ENCODE measurements at places on chromosomes 16 and 17.

DNA sequence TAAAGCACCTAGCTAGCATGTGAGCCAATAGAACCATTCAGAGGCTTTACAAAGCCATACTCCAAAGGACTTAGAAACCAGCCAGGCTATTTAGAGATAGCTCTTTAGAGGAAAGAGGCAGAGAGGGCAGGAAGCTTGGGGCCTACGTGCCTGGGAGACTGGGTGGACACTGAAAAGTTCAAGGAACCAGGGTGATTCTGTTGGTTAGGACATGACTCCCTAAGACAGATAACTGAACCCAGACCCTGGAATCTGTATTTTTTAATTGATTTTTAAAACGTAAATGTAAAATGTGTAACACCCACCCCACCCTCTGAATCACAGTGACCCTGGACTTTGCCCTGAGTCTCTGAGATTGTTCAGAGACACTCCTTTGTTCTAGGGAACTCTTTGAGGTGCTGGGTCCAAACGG, 16.1 kb upstream of the GNA13 start:
- DNase-seq: no peak

- DNase-seq: no peak
Observed at GRCh38 chr16:79069121-79069520, 531.4 kb downstream of the MAF start.

DNA sequence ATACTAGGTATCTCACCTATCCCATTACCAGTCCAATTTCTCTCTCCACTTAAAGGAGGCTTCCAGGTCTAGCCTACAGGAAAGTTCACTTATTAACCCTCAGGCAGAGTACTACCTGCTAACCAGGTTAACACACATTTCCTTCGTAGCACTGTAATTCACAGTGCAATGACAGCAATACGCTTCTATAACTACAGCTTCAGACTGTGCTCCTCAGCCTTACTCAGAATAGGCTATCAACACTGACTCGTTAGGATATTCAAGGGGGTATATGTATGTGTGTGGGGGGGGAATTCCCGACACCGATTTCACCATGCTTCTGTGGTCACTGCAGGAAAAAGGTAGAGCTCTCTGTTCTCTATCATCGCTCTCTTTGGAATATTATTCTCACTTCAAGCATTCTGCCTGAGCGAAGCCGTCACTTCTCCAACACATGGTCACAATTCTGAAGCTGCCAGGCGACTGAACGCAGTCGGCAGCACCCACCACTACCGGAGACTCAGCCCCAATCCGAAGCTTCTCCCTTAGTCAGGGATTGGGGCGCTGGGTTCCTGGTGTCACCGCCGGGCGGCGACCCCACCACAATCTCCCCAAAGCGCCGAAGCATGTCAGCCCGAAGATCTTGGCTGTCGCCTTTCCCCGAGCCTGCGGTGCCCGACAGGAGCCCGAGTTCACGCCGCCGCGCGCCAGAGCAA, 618 bp downstream of the GGA3 start:
- DNase-seq: no peak

DNA sequence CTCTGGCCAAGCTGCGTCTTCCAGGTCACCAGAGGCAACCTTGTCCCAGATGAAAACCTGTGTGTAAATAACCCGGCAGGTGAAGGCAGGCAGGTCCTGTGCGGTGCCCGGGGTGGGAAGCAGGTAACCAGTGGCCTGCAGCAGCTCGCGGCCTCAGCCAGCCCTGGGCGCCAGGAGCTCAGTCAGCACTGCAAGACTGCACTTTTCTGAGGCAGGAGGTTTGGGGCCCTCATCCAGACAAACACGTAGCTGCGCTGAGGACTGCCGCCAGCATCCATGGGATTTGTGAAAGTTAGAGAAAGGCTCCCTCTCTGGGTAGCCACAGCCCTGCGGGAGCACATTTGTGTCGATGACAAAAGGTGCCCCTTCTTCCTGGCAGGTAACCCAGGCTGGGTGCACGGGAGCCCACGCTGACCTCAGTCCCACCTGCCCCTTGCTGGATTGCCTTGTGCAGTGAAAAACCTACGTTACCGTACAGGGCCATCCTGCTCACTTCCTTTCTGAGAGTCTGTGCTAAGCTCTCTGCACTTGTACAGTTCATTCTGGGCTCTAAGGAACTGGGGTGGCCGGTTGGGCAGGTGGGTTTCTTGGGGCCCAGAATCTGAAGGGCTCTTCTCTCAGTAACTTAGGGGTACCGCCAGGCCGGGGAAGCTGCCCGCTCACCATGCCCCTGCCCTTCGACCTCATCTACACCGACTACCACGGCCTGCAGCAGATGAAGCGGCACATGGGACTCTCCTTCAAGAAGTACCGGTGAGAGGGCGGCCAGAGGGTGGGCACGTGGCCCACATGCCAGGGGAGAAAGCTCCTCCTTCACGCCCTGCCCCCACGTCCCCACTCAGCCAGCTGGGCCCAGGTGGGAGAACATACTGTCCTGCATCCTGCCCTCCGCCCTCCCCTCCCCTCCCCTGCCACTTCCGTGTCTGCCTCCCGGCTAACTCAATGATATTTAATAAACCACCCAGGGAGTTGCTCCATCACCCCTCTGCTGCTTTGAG, 56.4 kb downstream of the MGAT5B start:
- no peak for DNase-seq

DNA sequence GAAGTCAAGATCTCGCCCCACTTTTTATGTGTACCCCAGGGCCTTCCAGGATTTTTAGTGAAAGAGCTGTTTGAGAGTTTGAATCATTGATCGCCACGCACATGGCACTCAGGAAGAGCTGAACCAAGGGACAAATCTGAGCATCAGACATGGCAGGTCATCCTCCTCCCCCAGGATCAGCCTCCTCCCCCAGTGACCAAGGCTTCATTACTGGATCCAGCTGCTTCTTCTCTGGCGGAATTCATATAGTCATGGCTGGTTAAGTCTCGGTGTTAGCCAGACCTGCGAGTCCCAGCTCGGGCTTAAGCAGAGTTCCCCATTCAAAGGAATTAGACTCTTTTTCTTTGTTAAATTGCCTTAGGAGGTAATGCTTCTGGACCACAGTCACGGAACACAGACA, 32.5 kb downstream of the CDRT4 start:
- DNase-seq: no peak

DNA sequence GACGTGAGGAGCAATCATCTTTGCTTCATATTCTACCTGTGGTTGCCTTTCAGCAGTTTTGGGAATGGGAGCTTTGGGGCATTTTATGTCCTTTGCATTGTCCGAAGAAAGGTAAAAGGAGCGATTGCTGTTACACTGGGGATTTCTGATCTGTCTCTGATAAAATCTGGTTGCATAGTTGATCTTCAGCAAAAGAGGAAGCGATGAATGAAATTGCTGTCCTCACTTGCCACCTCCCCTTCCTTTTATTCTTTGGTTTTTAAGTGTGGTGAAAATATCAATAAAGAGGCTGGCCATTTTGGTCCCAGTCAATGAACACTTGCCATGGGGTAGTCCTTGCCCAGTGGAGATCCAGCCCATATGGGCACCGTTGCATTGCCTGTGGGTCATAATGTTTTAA, 236.8 kb downstream of the MSI2 start:
- DNase-seq: no peak

GRCh38 chr17:11608396-11608795, 10.1 kb downstream of the DNAH9 start:
- no peak for DNase-seq

DNA sequence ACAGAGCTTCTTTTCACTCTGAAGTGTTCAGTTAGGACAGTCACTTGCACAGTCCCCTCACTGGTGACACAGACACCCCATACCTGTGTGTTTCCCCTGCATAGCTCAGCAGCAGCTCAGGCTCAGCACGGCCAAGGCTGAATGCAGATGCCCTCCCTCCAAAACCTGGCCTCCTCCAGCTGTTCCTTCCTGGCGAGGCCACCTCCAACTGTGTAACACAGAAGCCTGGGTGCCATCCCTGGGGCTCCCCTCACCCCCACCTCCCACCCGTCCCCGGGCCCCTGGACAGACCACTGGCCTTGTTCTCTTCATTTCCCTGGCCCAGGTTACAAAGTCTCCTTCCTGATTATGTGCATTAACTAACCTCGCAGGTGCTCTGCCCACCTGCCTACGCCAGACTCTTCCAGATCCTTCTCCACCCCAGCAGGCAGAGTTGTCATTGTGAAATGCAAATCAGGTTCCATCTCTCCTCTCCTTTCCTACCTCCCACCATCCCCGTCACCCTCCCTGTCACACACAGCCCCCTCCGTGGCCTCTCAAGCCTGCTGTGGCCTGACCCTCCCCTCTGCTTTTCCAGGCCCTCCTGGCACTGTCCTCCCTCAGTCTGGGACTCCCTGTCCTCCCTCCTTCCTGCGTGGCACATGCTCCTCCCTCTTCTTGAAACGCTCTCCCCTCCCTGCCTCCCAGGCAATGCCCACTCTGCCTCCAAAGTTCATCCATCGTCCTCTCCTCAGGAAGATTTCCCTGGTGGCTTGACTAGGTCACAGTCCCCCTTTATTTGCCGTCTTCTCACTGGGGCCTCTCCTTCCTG, 26.4 kb downstream of the MLYCD start:
- no peak for DNase-seq
